Panc1 (cell line): ENCODE measurements at places on chromosomes 6 and 20.

GRCh38 chr6:51585264-51585663 is 502.1 kb downstream of the PKHD1 start:
- H3K36me3 ChIP-seq: no peaks in the 10 kb centered on the region
- no peak overlapping the region for H3K27ac ChIP-seq
- no peaks in the 10 kb centered on the region for H3K4me1 ChIP-seq
- H3K4me3 ChIP-seq: no peak overlapping the region
- no peaks in the 10 kb centered on the region for H3K27me3 ChIP-seq

- no peaks in the 10 kb centered on the region for H3K4me1 ChIP-seq
- H3K36me3 ChIP-seq: no peaks in the 10 kb centered on the region
- no peak for DNase-seq
- H3K27me3 ChIP-seq: no peaks in the 10 kb centered on the region
- H3K4me3 ChIP-seq: no peak overlapping the region
Observed at GRCh38 chr6:47079638-47080037, 37.5 kb upstream of the ADGRF1 start.

- no peak overlapping the region for H3K4me3 ChIP-seq
- DNase-seq: no peak
- H3K36me3 ChIP-seq: peaks cover 35% of the 10 kb centered on the region
Observed at GRCh38 chr6:170329321-170329720, 22.8 kb downstream of the FAM120B start.

GRCh38 chr6:146719387-146719786 is 120.6 kb downstream of the ADGB start:
- no peak for DNase-seq
- H3K27ac ChIP-seq: no peak overlapping the region
- no peaks in the 10 kb centered on the region for H3K27me3 ChIP-seq
- no peak overlapping the region for H3K4me3 ChIP-seq
- H3K36me3 ChIP-seq: no peaks in the 10 kb centered on the region
- no peaks in the 10 kb centered on the region for H3K4me1 ChIP-seq

DNA sequence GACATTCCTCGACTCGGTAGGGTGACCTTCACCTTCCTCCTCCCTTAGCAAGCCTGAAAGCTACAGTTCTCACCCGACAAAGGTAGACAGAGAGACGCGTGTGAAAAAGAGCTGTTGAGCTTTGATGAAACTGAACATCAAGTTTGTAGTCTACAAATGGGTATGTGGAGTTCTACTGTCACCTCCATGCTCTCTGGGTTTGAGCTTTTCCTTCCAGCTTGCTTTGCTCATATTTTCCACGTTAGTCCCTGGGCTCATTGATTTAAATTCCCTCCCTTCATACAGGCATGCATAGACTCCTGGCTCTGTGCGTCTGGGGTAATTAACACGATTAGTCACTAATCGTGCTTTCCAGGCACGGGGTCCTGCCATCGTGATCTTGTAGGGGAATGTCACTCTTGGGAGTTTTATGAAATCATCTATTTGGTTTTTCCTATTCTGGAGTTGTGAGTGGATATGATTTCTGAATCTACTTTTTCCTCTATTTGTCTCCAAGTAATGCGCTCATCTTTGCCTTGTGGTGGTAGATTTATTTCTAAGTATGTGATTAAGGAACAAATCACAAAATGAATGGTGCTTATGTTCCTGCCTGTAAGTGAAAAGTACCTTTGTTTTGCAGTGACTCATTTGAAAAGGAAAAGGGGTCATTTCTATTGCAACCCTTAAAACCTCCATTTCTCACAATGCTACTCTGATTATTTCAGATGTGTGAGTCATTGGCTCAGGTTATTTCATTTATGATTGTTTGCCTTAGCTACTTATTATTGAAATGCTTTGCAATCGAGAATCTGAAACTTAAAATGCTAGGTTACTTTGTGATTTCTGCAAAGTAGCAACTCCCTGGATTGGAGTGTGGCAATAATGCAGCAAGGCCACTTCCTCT is 154.6 kb downstream of the ZDHHC14 start:
- H3K4me1 ChIP-seq: peaks cover 40% of the 10 kb centered on the region
- H3K27ac ChIP-seq: peak overlapping the region; percentile 81
- peak; percentile 18 for DNase-seq
- peak overlapping the region; percentile 36 for H3K4me3 ChIP-seq
- H3K36me3 ChIP-seq: no peaks in the 10 kb centered on the region
- H3K27me3 ChIP-seq: no peaks in the 10 kb centered on the region

DNA sequence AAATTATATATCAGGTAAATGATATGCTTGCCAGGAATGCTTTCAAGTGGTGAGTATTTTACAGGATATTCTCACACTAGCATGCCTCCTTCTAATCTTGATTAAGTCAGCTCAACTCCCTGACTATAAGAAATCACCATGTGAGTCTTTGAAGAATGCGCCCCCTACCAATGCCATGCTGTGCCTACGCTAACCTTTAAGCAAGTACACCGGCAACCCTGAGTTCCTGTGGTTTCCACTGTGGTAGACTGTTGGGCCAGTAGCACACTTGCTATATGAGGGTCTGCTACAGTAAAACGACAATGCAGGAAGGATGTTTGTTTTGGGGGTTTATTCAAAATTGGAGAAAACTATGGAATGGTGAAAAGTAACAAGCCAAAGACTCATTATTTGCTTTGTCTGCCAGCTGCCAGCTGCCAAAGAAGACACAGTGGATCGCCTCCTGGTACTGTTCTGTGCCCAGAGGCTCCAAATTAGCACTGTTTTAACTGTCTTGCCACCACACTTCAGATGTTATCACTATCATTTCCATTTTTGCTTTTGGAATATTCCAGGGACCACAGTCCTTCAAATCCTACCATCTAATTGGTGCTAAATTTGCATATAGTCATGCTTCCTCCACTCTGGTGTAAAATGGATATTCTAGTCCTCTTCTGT is 333.5 kb downstream of the RNGTT start:
- H3K27ac ChIP-seq: no peak overlapping the region
- no peak for DNase-seq
- no peaks in the 10 kb centered on the region for H3K4me1 ChIP-seq
- no peaks in the 10 kb centered on the region for H3K36me3 ChIP-seq
- no peak overlapping the region for H3K4me3 ChIP-seq
- H3K27me3 ChIP-seq: no peaks in the 10 kb centered on the region

GRCh38 chr6:27280064-27280539 is 32.0 kb downstream of the POM121L2 start:
- DNase-seq: no peak
- peak overlapping the region; percentile 53; the same call in 1 of the 2 replicates for H3K27ac ChIP-seq
- H3K4me3 ChIP-seq: peak overlapping the region; percentile 93
- no peaks in the 10 kb centered on the region for H3K27me3 ChIP-seq
- H3K4me1 ChIP-seq: peaks cover 3% of the 10 kb centered on the region; the same call in 1 of the 2 replicates
- H3K36me3 ChIP-seq: no peaks in the 10 kb centered on the region

GRCh38 chr6:133788556-133788955 is 100.4 kb upstream of the TCF21 start:
- H3K4me3 ChIP-seq: no peak overlapping the region
- no peak overlapping the region for H3K27ac ChIP-seq

DNA sequence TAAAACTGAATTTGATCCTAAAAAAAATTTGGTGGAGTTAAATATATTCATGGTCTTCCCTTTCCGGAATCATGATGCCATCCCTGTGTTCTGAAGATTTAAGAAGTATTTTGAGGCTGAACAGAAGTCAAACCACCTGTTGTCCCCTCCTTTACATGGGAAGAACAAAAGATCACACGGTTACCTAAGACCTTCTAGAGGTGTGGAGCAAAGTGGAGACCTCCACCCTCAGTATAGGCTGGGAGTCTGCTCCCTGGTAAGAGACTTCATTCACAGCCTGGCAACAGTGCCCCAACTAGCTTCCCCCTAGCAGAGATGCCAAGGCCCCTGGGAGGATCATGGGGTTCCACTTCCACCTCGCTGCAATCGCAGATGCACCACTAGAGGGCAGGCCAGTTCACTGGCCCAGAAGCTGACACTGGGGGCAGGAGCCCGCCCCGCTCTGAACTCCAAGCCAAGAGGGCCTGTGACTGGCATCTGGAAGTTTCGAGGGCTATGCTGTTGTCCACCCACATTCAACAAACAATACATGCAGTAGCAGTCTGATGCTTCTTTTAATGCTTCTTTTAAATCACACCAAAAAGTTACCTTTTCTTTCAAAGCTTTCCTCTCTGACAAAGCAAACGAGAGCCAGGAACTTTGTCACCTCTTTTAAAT is 19.5 kb upstream of the UBE2J1 start:
- H3K27me3 ChIP-seq: no peaks in the 10 kb centered on the region
- no peaks in the 10 kb centered on the region for H3K4me1 ChIP-seq
- no peak for DNase-seq
- H3K36me3 ChIP-seq: no peaks in the 10 kb centered on the region
- no peak overlapping the region for H3K27ac ChIP-seq

DNA sequence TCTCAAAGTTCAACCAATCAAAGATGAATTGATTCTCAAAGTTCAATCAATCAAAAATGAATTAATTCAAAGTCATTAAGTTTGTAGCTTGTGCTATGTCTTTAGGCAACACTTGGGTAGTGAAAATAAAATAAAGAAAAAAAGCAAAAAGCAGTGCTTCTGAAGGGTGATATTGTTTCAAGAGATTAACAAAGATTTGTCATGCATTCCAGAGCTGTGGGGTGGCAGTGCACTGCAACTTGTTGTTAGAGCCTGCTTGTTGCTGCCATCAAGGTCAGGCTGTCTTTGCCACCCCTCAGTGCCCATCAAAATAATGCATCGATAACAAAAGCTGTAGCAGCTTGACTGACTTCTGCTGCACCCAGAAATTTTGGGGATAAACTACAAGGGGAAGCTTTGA is 128.6 kb downstream of the RNF144B start:
- H3K4me1 ChIP-seq: no peaks in the 10 kb centered on the region
- H3K4me3 ChIP-seq: no peak overlapping the region
- H3K27me3 ChIP-seq: 0 out of 2 replicates have a peak, but pooled peaks cover 2% of the 10 kb centered on the region
- DNase-seq: no peak

GRCh38 chr20:49519777-49520359 is 37.4 kb upstream of the KCNB1 start:
- 0 out of 2 replicates have a peak, but pooled peaks cover 2% of the 10 kb centered on the region for H3K27me3 ChIP-seq
- DNase-seq: no peak
- H3K4me1 ChIP-seq: no peaks in the 10 kb centered on the region
- H3K36me3 ChIP-seq: no peaks in the 10 kb centered on the region
- H3K27ac ChIP-seq: no peak overlapping the region
- no peak overlapping the region for H3K4me3 ChIP-seq

DNA sequence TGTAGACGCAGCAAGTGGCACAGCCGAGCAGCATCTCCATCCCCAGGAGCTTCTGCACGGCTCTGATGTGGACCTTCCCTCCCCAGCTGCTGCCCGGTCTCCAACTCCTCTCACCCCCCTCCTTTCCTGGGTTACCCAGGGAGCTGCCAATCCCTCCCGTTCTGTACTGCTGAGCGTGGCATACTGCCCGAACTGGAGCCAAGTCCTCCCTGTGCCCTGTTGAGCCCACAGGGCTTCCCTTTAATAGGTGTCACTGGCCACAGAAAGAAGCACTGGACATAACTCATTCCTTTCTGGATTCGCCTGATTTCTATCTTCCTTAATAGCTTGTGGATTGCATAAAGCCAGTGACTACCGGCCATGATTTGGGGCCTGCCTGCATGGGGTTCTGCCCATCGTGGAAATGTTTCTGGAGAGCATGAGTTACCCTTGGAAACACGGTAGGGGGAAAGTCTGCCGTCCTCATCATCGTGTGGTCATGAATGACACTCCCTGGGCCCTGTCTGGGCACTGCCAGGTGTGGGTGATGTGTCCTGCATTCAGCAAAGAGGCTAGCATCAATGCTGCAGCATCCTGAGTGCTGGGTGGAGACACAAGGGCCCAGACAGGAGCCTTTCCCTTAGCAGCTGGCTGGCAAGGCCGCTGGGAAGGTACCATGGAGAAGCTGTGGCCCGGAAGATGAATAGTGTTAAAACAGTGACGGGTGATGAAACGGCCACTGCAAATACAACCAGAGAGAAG is 189.7 kb downstream of the SYNDIG1 start:
- H3K36me3 ChIP-seq: no peaks in the 10 kb centered on the region
- H3K27ac ChIP-seq: no peak overlapping the region
- H3K4me3 ChIP-seq: no peak overlapping the region
- no peaks in the 10 kb centered on the region for H3K27me3 ChIP-seq

DNA sequence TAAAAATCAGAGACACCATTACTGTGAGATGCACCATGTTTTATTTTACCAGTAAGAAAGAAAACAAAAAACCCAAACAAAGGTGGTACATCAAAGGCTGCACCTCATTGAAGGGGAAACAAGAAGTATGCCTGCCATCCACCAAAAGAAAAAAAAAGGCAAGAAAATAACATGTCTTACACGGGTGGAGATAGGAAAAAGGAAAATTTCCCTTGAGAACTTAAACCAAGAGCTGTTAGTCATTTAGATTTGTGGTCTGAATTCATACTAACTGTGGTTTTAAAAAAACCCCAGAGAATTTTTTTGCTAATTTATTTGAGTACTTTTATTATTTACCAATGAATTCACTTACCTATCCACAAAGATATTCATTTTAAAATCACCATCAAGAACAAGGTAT is 144.0 kb downstream of the LRRC1 start:
- H3K4me1 ChIP-seq: no peaks in the 10 kb centered on the region
- H3K36me3 ChIP-seq: no peaks in the 10 kb centered on the region
- no peaks in the 10 kb centered on the region for H3K27me3 ChIP-seq
- no peak overlapping the region for H3K4me3 ChIP-seq
- DNase-seq: no peak

DNA sequence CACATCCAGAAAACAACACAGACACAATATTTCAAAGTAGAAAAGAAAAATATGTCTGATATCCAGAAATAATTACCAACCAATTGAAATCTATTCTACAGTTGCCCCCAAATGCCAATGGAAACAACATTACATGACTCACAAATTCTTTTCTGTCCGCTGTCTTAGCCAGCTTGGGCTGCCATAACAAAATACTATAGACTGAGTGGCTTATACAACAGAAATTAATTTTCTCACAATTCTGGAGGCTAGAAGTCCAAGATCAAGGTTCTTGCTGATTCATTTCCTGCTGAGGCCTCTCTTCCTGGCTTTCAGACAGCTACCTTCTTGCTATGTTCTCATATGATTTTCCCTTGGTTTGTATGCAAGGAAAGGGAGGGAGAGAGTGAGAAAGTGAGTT is 698.1 kb downstream of the DHX35 start:
- no peaks in the 10 kb centered on the region for H3K27me3 ChIP-seq
- H3K4me1 ChIP-seq: no peaks in the 10 kb centered on the region
- no peaks in the 10 kb centered on the region for H3K36me3 ChIP-seq
- DNase-seq: no peak
- no peak overlapping the region for H3K4me3 ChIP-seq

- no peaks in the 10 kb centered on the region for H3K4me1 ChIP-seq
- H3K4me3 ChIP-seq: no peak overlapping the region
- 0 out of 2 replicates have a peak, but pooled peaks cover 2% of the 10 kb centered on the region for H3K27me3 ChIP-seq
- no peaks in the 10 kb centered on the region for H3K36me3 ChIP-seq
- H3K27ac ChIP-seq: no peak overlapping the region
Observed at GRCh38 chr6:119290306-119290705, 59.3 kb downstream of the MAN1A1 start.

DNA sequence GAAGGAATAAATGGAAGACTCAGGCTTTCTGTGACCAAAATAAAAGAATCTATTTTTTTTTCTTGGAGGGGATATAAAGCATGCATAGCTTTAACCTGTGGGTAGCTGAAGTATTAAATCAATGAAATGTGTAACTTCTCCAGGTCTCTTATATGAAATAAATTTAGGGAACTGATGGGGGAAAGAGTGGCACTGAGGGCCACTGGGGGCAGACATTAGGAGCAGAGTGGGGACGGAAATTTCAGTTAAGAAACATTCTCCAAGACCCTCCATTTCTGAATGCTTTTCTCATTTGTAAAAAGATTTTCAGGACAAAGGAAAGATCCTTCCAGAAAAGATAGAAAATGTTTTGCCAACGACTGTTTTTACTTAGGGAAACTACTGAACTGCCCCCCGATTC is 131.0 kb downstream of the GPX5 start:
- H3K36me3 ChIP-seq: no peaks in the 10 kb centered on the region
- no peak overlapping the region for H3K27ac ChIP-seq
- H3K4me3 ChIP-seq: peak overlapping the region; percentile 78
- no peaks in the 10 kb centered on the region; the same call in 1 of the 2 replicates for H3K27me3 ChIP-seq
- H3K4me1 ChIP-seq: peaks cover 7% of the 10 kb centered on the region
- no peak for DNase-seq
